ENCODE measurements at places on chromosomes 2 and 18.

- no peak overlapping the region for H3K4me3 ChIP-seq
- no peaks in the 10 kb centered on the region for H3K27me3 ChIP-seq
- DNase-seq, result no peak
- H3K36me3 ChIP-seq, result no peaks in the 10 kb centered on the region
Observed at GRCh38 chr2:176879426-176879995, 333.1 kb upstream of the HNRNPA3 start.

DNA sequence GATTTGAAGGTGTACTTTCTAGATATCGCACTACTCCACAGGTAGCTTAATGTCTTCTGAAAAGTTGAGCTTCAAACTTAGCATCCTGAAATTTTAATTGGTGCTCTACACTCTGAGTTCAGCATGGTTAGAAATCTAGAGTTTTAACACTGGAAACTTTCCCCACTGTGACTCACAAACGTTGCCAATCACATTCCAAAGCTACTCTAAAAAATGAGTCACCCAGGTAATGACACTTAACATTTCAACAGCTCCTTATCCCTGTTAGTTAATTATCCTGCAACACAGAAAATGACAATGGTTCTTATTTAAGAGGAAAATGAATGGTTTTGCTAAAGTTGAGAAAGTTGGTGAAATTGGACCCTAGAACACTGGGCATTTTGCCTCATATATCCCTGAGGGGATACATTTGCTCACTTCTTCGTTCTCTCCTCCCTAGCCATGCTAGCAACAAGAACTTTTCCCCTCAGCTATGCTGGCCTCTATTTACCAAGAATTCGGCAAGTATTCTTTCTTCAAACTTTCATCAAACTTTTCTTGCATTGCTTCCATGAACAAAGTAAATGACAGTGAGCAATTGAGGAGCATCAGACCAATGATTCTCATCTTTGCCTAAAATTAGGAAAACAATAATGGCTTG, 1024.1 kb upstream of the KLHL29 start:
- DNase-seq, result no peak
- H3K4me3 ChIP-seq, result no peak overlapping the region

- H3K4me3 ChIP-seq, result no peak overlapping the region
Observed at GRCh38 chr2:62727876-62728566, 22.5 kb downstream of the EHBP1 start.

DNA sequence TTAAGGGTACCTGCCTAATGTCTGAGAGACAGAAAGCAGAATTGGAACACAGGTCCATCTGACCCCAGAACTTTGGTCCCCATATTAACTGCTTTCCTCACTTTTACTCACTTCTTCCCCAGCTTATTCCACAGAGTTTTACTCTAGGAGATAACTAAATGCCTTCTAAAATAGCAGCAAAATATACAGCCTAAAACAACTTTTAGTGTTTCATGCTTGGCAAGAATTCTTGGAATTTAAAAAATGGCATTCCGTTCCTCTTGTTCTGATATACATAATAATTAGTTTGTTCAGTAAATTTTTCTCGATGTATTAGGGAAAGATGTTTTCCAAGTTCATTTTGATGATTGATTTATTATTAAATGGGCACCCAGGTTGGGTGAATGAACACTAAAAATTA, 151.9 kb downstream of the FHOD3 start:
- no peak overlapping the region for H3K4me3 ChIP-seq
- H3K4me1 ChIP-seq, result peaks cover 17% of the 10 kb centered on the region
- H3K27ac ChIP-seq, result no peak overlapping the region
- no peak for DNase-seq
- no peaks in the 10 kb centered on the region for H3K27me3 ChIP-seq
- H3K36me3 ChIP-seq, result no peaks in the 10 kb centered on the region

- peaks cover 6% of the 10 kb centered on the region for H3K4me1 ChIP-seq
- no peak for DNase-seq
- no peak overlapping the region for H3K4me3 ChIP-seq
- H3K36me3 ChIP-seq, result no peaks in the 10 kb centered on the region
- H3K27me3 ChIP-seq, result no peaks in the 10 kb centered on the region
- no peak overlapping the region for H3K27ac ChIP-seq
Observed at GRCh38 chr2:160918906-160919503, 241.2 kb upstream of the TANK start.

DNA sequence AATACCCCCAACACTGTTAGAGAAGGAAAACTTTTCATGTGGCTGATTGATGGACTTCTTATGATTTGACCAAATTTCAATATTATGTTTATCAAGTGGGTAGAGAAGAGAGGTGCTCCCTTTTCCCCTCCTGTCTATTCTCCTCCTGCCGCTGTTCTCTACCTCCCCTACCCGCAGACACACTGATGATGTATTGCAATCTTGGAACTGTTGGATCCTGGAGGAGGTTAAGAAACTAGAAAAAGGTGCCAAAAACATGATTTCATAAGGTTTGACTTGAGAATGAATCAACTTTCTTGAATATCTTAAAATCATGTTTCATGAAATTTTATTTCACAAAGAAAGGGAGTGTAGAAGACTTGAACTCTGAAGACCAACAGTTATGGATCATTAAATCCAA, 125.8 kb downstream of the MEIS1 start:
- H3K27me3 ChIP-seq, result no peaks in the 10 kb centered on the region
- H3K27ac ChIP-seq, result no peak overlapping the region
- DNase-seq, result no peak
- H3K4me1 ChIP-seq, result peaks cover 59% of the 10 kb centered on the region

DNA sequence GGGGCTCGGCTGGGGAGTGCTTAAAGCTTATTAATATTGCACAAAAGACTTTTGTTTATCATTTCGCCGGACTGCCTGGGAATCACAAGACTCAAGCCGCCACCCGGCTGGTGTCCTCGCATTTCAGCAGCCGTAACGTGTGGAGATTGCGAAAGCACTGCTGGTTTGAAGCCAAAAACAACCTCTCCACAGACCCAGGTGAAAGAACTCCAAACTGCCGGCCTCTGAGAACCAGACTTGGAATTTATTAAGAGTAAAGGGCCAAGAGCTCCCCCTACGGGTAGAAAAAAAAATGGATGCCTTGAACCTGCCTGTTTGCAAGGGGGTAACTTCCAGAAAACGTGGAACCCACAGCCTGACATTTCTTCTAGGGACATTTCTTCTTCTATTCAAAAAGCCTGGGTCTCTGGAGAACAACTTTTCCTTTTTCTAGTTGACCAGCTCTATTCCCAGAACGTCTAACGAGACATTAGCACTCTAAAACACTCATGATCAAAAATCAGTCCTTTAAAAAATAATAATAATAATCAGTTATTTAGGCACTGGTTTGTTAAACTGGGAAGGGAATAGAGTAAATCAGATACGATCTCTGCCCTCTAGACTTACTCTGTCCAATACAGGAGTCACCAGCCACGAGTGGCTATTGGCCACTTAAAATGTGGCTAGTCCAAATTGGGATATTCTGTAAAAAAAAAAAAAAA, 216.3 kb downstream of the C1D start:
- H3K36me3 ChIP-seq, result no peaks in the 10 kb centered on the region
- no peak for DNase-seq
- peaks cover 7% of the 10 kb centered on the region for H3K4me1 ChIP-seq
- no peaks in the 10 kb centered on the region for H3K27me3 ChIP-seq
- no peak overlapping the region for H3K4me3 ChIP-seq
- H3K27ac ChIP-seq, result no peak overlapping the region

GRCh38 chr2:119198240-119198840, 25.3 kb upstream of the STEAP3 start:
- H3K27ac ChIP-seq, result no peak overlapping the region
- H3K4me3 ChIP-seq, result no peak overlapping the region
- H3K27me3 ChIP-seq, result no peaks in the 10 kb centered on the region
- no peaks in the 10 kb centered on the region for H3K36me3 ChIP-seq
- no peak for DNase-seq
- no peaks in the 10 kb centered on the region for H3K4me1 ChIP-seq

DNA sequence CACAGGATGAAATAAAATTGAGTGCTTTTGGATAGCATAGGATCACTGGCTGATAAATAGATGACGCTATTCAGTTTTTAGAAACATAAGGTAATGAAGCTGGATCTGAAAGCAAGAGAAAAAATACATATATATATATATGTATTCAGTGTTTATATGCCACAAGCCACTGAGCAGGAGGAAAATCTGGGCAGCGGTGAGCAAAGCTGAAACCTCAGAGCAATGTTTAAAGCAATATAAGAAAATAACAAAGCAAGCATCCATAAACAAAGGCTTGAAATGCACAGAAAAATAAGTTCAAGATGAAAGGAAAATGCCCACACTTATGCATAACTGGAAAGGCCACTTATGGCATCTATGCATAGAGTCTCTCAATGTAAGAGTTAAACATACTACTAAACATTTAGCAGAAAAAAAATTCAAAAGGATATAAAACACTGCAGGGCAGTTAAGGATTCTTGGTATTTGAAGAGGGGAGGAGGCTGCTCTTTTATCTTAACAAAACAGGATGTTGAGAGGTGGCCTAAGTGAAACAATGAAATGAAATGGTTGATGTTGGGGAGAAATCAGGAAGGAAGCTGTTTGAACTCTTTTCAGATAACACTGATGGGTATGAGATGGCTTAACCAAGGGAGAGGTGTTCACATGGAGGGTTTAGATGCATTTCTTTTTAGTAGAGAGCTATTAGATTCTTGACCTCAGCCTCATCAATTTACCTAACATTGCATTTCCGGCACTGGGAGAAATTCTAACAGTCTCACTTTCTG, 129.1 kb downstream of the ARHGAP15 start:
- no peaks in the 10 kb centered on the region for H3K27me3 ChIP-seq
- no peak overlapping the region for H3K4me3 ChIP-seq
- DNase-seq, result no peak
- H3K4me1 ChIP-seq, result peaks cover 7% of the 10 kb centered on the region
- H3K36me3 ChIP-seq, result no peaks in the 10 kb centered on the region

GRCh38 chr2:85582492-85582891, 1.7 kb upstream of the VAMP5 start:
- no peak overlapping the region for H3K4me3 ChIP-seq
- H3K36me3 ChIP-seq, result peaks cover 33% of the 10 kb centered on the region
- no peaks in the 10 kb centered on the region for H3K27me3 ChIP-seq
- peaks cover 82% of the 10 kb centered on the region for H3K4me1 ChIP-seq
- peak overlapping the region; percentile 0 for H3K27ac ChIP-seq

- H3K4me3 ChIP-seq, result peak overlapping the region; percentile 37
- peaks cover 8% of the 10 kb centered on the region for H3K4me1 ChIP-seq
- H3K27ac ChIP-seq, result peak overlapping the region; percentile 58
- no peak for DNase-seq
Observed at GRCh38 chr2:19362094-19362754, 3.8 kb upstream of the OSR1 start.

- peaks cover 45% of the 10 kb centered on the region for H3K4me1 ChIP-seq
- H3K36me3 ChIP-seq, result peaks cover 29% of the 10 kb centered on the region
- peak overlapping the region; percentile 22 for H3K4me3 ChIP-seq
- peak overlapping the region; percentile 92 for H3K27ac ChIP-seq
- DNase-seq, result no peak
Observed at GRCh38 chr2:217897091-217897715, 105.6 kb downstream of the TNS1 start.

GRCh38 chr2:4673025-4673489, 969.7 kb downstream of the DCDC2C start:
- no peak overlapping the region for H3K27ac ChIP-seq
- no peak for DNase-seq
- no peak overlapping the region for H3K4me3 ChIP-seq
- H3K27me3 ChIP-seq, result no peaks in the 10 kb centered on the region
- H3K4me1 ChIP-seq, result no peaks in the 10 kb centered on the region

- H3K27ac ChIP-seq, result no peak overlapping the region
- no peaks in the 10 kb centered on the region for H3K27me3 ChIP-seq
- no peaks in the 10 kb centered on the region for H3K4me1 ChIP-seq
- no peak for DNase-seq
- no peak overlapping the region for H3K4me3 ChIP-seq
Observed at GRCh38 chr2:199197448-199197847, 260.3 kb downstream of the SATB2 start.

GRCh38 chr2:226943862-226944620, 108.2 kb downstream of the RHBDD1 start:
- no peaks in the 10 kb centered on the region for H3K36me3 ChIP-seq
- H3K4me3 ChIP-seq, result no peak overlapping the region
- no peak for DNase-seq

- H3K27ac ChIP-seq, result peak overlapping the region; percentile 93
- no peak for DNase-seq
- H3K27me3 ChIP-seq, result no peaks in the 10 kb centered on the region
- no peaks in the 10 kb centered on the region for H3K4me1 ChIP-seq
Observed at GRCh38 chr2:238061315-238062202, 758 bp downstream of the SCLY start.

- H3K27me3 ChIP-seq, result no peaks in the 10 kb centered on the region
- no peak overlapping the region for H3K4me3 ChIP-seq
- H3K27ac ChIP-seq, result peak overlapping the region; percentile 80
- H3K4me1 ChIP-seq, result peaks cover 53% of the 10 kb centered on the region
- DNase-seq, result no peak
Observed at GRCh38 chr18:77066689-77067088, 65.9 kb downstream of the MBP start.

DNA sequence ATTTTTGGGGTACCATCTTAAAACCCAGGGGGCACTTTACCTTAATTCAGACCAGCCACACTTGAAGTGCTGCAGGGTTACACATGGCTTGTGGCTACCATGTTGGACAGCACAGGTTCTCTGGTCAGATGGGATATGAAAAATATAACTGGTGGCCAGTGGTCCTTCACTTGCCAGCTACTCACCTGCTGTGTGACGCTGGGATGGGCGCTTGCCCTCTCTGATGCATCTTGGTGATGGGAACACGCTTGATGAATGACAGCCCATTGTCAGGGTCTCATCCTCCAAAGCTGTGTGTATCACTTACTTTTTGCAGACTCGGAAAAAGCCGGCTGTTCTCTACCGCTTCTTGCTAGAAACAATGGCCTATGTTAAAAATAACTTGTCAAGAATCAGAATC, 22.5 kb downstream of the HJURP start:
- H3K27ac ChIP-seq, result no peak overlapping the region
- H3K4me3 ChIP-seq, result no peak overlapping the region
- no peak for DNase-seq
- no peaks in the 10 kb centered on the region for H3K36me3 ChIP-seq
- H3K4me1 ChIP-seq, result peaks cover 24% of the 10 kb centered on the region
- H3K27me3 ChIP-seq, result no peaks in the 10 kb centered on the region

GRCh38 chr2:182943339-182943738, 76.9 kb upstream of the FRZB start:
- peaks cover 8% of the 10 kb centered on the region for H3K4me1 ChIP-seq
- H3K27me3 ChIP-seq, result no peaks in the 10 kb centered on the region
- H3K4me3 ChIP-seq, result no peak overlapping the region
- DNase-seq, result no peak
- no peaks in the 10 kb centered on the region for H3K36me3 ChIP-seq

- H3K36me3 ChIP-seq, result no peaks in the 10 kb centered on the region
- H3K27ac ChIP-seq, result no peak overlapping the region
- H3K27me3 ChIP-seq, result no peaks in the 10 kb centered on the region
- no peak for DNase-seq
- no peaks in the 10 kb centered on the region for H3K4me1 ChIP-seq
Observed at GRCh38 chr2:96945014-96945413, 41.4 kb downstream of the FAM178B start.

All from esophagus squamous epithelium (tissue), 5 donors.